ENCODE measurements at places on chromosomes 12 and 14. TPM values are rescaled to one million over a fixed set of nuclear protein-coding genes. Genes with fewer than 3 reads are reported as not detected.

GLS2 gene
- total RNA-seq, result 5.5 TPM

GRCh38 chr14:79842270-79842669 lies 369.0 kb downstream of the DIO2 start:
- H3K4me3 ChIP-seq, result no peak overlapping the region
- no peak for DNase-seq
- H3K4me1 ChIP-seq, result no peaks in the 10 kb centered on the region
- H3K27ac ChIP-seq, result no peak overlapping the region

DNA sequence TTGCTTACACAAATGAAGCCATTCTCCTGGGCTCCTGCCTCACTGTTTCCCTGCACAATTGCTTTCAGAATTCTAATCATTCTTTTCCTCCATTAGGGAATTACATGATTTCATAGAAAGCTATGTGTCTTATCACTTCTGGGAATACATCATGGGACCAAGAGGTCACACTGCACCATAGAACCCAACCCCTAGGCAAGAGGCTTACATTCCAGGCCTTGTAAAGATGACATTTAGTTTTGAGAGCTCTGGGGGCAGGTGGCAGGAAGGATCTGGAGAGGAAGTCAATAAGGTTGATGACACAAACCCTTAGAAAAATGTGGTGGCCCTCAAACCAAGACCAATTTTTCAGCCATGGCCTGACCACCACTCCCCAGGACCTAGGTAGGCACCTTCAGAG lies 57.1 kb downstream of the NUAK1 start:
- no peaks in the 10 kb centered on the region for H3K4me1 ChIP-seq
- peaks cover 43% of the 10 kb centered on the region for H3K27me3 ChIP-seq
- no peak overlapping the region for H3K4me3 ChIP-seq
- H3K36me3 ChIP-seq, result no peaks in the 10 kb centered on the region

DNA sequence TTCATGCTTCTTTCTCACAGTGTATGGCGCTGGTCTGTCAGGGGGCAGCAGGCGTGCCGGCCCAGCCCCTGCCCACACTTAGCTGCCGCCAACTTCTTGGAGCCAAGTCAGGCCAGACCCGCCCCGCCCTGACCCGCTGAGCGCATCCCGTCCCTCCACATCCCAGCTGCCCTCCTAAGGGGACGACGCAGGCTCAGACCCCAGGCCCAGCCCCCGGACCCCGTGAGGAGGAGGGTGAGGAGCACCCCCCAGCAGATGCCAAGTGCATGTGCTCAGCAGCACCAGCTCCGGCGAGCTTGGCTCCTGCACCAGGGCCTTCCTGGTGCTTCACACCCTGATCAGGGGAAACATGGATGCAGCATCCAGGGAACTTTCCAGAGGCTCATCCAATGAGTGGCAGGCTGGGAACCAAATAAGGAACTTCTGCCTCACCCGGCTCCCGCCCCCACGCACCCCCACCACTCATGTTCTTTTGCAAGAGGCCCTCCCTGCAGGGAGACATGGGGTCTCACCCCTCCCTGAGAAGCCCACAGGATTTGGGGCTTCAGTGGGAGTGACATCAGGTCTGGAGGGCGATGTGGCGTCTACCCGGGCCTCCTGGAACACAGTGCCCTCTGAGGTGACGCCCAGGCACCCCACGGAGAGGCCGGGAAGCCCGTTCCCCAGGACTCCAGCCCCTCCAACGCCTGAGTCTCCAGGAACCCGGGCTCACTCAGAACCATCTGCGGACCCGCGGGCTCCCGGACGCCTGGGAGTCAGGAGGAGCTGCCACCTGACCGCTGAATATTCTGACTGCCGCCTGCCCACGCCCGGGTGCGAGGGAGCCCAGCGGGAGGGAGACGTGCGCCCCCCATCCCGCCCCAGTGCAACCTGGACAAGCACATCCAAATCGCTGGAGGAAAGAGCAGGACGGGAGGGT lies 70.0 kb upstream of the GALNT9 start:
- H3K36me3 ChIP-seq, result no peaks in the 10 kb centered on the region
- no peak overlapping the region for H3K27ac ChIP-seq
- peaks cover 20% of the 10 kb centered on the region for H3K27me3 ChIP-seq
- no peak overlapping the region for H3K4me3 ChIP-seq

DAO gene
- not detected for total RNA-seq

DNA sequence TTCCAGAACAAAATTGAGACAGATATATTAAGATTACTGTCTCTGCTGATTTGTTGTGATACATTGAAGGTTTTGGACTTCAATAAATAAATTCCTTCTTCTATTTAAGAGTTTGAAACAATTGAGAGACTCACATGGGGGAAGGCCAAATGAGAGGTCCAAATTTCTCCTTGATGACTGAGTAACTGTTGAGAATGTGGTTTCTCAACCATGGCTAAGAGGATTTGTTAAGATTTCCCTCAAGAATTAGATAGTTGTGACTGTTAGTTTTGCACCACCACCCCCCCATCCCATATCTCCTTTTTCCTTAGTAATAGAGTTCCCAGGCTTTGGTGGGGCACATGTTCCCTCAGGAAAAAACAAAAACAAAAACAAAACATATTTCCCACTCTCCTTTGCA lies 47.7 kb upstream of the IGF1 start:
- no peak for DNase-seq
- H3K36me3 ChIP-seq, result no peaks in the 10 kb centered on the region
- H3K27me3 ChIP-seq, result peaks cover 6% of the 10 kb centered on the region

GRCh38 chr12:83016218-83016835 lies 329.6 kb downstream of the TMTC2 start:
- H3K27ac ChIP-seq, result no peak overlapping the region
- no peaks in the 10 kb centered on the region for H3K36me3 ChIP-seq
- H3K27me3 ChIP-seq, result no peaks in the 10 kb centered on the region
- H3K4me3 ChIP-seq, result no peak overlapping the region
- DNase-seq, result no peak
- peaks cover 6% of the 10 kb centered on the region for H3K4me1 ChIP-seq

DNA sequence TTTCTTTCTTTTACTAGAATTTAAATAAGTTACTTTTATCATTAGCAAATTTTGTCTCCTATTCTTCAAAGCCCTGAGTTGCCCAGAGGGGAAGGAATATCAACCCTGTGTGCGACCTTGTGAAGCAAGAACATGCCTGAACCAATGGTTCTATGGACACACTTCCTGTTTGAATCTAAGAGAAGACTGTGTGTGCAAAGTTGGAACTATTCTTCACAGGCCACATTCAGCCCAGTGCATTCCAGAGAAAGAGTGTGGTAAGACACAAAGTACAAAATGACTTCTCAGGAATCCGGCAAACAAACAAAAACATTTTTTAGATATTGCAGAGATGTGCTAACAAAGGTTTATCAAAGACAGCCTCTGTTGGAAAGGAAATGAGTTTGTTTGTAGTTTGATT lies 90.8 kb upstream of the PTPRQ start:
- no peak overlapping the region for H3K27ac ChIP-seq
- H3K4me1 ChIP-seq, result no peaks in the 10 kb centered on the region
- no peaks in the 10 kb centered on the region for H3K36me3 ChIP-seq
- no peaks in the 10 kb centered on the region for H3K27me3 ChIP-seq
- H3K4me3 ChIP-seq, result no peak overlapping the region

- H3K4me1 ChIP-seq, result peaks cover 33% of the 10 kb centered on the region
- peaks cover 28% of the 10 kb centered on the region for H3K36me3 ChIP-seq
These were observed 1.2 kb downstream of the METTL1 start for GRCh38 chr12:57770734-57771133.

GRCh38 chr12:107891967-107892366 lies 117.5 kb downstream of the ASCL4 start:
- no peak overlapping the region for H3K4me3 ChIP-seq
- H3K27me3 ChIP-seq, result peaks cover 13% of the 10 kb centered on the region
- no peaks in the 10 kb centered on the region for H3K36me3 ChIP-seq
- H3K4me1 ChIP-seq, result no peaks in the 10 kb centered on the region

DNA sequence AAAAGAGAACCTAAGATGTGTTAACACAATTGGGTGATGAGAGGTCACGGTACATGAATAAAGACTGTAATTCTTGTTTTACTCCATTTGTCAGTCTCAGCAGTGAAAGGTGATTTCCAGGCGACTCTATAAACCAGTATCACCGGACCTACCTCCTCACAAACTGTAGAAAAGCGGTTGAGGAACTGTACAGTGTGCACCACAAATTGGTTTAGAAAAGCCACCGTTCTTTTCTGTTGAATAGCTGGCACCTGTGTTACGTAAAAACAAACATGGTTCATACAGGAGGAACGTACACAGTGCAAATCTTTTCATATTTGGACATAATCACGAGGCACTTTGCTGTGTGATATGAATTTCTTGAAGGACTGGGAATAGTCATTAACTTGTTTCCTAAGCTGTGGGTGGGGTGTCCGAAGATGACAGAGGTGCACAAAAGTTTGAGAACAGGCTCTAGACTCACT lies 663 bp downstream of the WASHC3 start:
- H3K36me3 ChIP-seq, result peaks cover 19% of the 10 kb centered on the region
- peak; percentile 50 for DNase-seq
- H3K4me3 ChIP-seq, result peak overlapping the region; percentile 96
- peaks cover 29% of the 10 kb centered on the region for H3K4me1 ChIP-seq
- H3K27ac ChIP-seq, result peak overlapping the region; percentile 98

DNA sequence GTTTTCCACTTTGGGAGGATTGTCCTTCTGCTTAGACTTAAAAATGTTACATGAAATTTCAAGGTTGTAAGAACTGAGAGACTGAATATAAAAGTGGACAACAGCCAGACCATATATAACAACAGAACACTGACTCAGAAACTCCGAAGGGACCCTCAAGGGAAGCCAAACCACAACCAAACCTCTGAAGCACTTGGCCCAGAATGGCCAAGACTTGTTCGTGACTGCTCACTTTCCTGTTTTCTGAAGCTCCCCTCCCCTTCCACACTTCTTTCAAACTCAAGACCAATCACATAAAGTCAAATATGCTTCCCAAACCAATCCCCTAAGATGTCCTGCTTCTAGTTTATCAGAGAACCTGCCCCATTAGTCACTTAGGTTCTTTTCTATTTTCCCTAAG lies 13.7 kb downstream of the OR6J1 start:
- no peak overlapping the region for H3K4me3 ChIP-seq
- H3K27ac ChIP-seq, result no peak overlapping the region
- H3K4me1 ChIP-seq, result no peaks in the 10 kb centered on the region
- no peaks in the 10 kb centered on the region for H3K27me3 ChIP-seq
- H3K36me3 ChIP-seq, result no peaks in the 10 kb centered on the region
- DNase-seq, result no peak

BICDL1 gene
- total RNA-seq, result 133 TPM

GRCh38 chr14:86613786-86614185 lies 1083.8 kb downstream of the FLRT2 start:
- no peaks in the 10 kb centered on the region for H3K27me3 ChIP-seq
- no peak overlapping the region for H3K27ac ChIP-seq
- no peaks in the 10 kb centered on the region for H3K36me3 ChIP-seq
- no peak for DNase-seq
- no peak overlapping the region for H3K4me3 ChIP-seq

KRT77 gene
- not detected for total RNA-seq

GRCh38 chr14:34407951-34408350 lies 54.1 kb downstream of the SPTSSA start:
- peaks cover 1% of the 10 kb centered on the region for H3K27me3 ChIP-seq
- no peak overlapping the region for H3K4me3 ChIP-seq
- no peaks in the 10 kb centered on the region for H3K36me3 ChIP-seq
- no peak for DNase-seq
- H3K27ac ChIP-seq, result no peak overlapping the region
- H3K4me1 ChIP-seq, result no peaks in the 10 kb centered on the region

NR2C1 gene
- total RNA-seq, result 24.6 TPM

GYS2 gene
- not detected for total RNA-seq

GRCh38 chr14:37140176-37140575 lies 32.2 kb downstream of the SLC25A21 start:
- no peak overlapping the region for H3K4me3 ChIP-seq
- H3K27ac ChIP-seq, result no peak overlapping the region
- DNase-seq, result no peak

DNA sequence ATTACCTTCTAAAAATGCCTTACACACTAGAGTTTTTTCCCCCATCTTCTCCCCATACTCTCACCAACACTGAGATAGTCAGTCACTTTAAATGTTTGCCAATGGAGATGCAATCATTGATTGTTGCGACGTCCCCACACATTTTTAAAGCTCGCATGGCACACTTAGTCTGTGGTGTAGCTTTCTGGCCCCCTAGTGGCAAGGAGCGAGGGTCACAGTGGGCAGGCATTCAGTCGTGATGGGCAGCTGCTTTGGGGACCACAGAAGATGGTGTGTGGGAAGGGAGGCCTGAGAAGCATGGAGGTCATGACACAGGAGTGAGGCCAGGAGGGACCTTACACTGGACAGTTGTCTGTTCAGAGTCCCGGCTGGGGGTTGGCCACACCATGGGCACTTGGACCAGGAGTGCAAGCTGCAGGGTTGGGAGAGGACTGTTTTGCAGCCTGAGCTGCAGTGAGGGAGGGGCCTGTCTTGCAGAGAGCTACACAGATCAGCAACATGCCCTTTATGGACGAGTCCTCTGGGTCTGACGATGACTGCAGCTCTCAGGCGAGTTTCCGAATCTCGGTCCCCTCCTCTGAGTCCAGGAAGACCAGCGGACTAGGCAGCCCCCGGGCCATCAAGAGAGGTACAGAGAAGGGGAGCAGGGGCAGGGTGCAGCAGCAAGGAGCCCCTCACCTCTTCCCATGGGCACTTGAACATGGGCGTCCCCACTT lies 28.6 kb downstream of the PIGH start:
- no peak overlapping the region for H3K27ac ChIP-seq
- no peaks in the 10 kb centered on the region for H3K36me3 ChIP-seq
- H3K4me3 ChIP-seq, result no peak overlapping the region
- no peaks in the 10 kb centered on the region for H3K4me1 ChIP-seq
- no peaks in the 10 kb centered on the region for H3K27me3 ChIP-seq

DNA sequence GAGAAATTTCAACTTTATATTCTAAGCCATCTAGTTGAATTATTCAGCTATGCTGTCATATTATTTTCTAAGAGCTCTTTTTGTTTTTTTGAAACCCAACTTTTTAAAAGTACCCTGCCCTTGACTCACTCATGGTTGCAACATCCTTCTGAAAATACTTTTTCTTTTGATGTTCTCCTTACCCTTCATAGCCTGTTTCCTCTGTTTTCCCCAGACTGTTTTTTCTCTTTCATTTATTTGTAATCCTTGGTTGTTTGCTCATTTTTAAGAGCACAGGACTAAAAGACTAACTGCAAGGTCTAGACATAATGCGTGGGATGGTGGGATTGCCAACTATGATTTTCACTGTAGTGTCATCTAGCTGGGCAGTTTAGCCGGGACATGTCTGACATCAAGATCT lies 21.2 kb upstream of the CDKL1 start:
- no peak overlapping the region for H3K4me3 ChIP-seq
- peaks cover 39% of the 10 kb centered on the region for H3K36me3 ChIP-seq
- H3K27ac ChIP-seq, result no peak overlapping the region
- peaks cover 4% of the 10 kb centered on the region for H3K4me1 ChIP-seq
- H3K27me3 ChIP-seq, result no peaks in the 10 kb centered on the region

HRK gene
- not detected for total RNA-seq

DCN gene
- total RNA-seq, result not detected

GRCh38 chr14:73859145-73859544 lies 7.5 kb downstream of the PTGR2 start:
- H3K4me1 ChIP-seq, result no peaks in the 10 kb centered on the region
- H3K27ac ChIP-seq, result no peak overlapping the region
- H3K36me3 ChIP-seq, result peaks cover 11% of the 10 kb centered on the region

TPPP2 gene
- total RNA-seq, result not detected

ACOT6 gene
- not detected for total RNA-seq

GRCh38 chr14:69886453-69887242 lies 7.4 kb downstream of the SMOC1 start:
- no peaks in the 10 kb centered on the region for H3K36me3 ChIP-seq
- peaks cover 23% of the 10 kb centered on the region for H3K27me3 ChIP-seq
- no peak overlapping the region for H3K27ac ChIP-seq

NGB gene
- not detected for total RNA-seq

PIWIL1 gene
- not detected for total RNA-seq

SLC5A8 gene
- not detected for total RNA-seq

TNS2 gene
- 0.37 TPM for total RNA-seq

SLC25A47 gene
- not detected for total RNA-seq

MGAT2 gene
- total RNA-seq, result 20.6 TPM
